Activated T-helper 17 cell treated with anti-CD3 and anti-CD28 coated beads, Interleukin-2, amount 50 U/mL, for 72 hours (primary cell): ENCODE measurements at places on chromosomes 1 and 21.

- ATAC-seq, result no peak
Measured at GRCh38 chr1:219352961-219353651, 179.4 kb downstream of the LYPLAL1 start.

DNA sequence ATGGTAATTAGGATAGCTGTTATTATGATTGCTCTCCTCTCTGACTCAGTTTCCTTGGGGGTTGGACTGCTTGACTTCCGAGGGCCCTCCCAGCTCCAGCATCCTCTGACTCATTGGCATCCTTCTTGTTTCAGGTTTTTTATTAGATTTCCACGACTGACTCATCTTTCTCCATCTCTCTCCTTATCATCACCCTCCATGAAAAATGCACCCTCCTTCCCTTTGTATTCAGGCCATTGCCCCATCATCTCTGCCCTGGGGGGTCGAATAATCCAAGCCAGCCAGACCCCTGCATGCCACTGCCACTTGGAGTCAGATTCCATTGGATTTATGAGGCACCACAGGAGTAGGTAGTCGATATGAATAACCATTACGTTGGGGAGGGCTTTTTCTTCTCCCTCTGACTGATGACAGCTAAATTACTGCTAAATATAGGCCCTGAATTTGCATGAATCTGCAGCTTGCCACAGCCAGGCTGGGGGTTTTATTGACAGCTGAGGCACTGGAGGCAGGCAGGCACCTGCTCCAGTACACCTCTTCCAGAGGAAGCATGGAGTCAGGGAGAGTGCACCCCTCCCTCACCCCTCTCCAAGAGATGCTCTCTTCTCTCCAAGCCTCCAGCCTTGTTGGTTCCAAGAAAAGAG, 91.7 kb downstream of the C1orf94 start:
- no peak for ATAC-seq

DNA sequence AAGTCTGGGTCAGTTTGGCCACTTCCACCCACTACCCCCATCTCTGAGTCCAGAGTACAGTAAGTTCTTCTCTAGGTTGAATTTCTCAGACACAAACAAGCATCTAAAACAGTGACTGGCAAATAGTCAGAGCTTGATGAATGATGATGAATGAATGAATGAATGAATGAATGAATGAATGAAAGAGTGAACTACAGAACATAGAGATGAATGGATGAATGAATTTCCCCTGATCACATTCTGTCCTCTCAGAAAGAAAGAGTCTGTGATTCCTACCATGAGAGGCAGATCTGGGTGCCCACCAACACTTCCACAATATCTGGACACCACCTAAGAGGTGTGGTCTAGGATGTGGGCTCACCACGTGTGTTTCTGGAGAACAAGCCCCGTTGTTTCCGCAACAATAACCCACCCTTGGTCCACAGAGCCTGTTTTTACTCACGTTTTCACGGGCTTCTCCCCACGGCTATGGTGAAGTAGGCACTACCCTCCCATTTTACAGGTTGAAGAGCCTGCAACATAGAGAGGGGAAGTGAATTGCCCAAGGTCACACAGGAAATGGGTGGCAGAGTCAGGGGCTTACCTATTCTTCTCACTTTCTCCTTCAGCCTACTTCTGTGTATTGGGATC, 40.2 kb upstream of the IFFO2 start:
- no peak for ATAC-seq

DNA sequence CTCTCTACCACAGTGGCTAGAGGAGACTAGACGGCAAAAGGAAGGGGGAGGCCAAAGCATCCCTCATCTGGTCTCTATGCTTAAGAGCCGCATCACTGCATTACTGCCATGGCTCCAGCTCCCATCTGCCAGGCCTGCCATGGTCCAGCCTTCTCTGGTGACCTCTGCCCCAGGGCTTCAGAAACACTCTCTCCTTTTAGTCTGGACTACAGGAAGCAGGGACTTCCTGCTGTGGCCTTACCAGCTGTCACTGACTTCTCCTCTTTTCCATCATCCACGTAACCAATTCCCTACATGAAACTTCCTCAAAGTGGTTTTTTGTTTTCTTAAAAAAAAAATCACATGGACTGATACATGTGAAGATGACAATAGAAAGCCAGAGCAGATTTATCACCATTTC, 323.1 kb upstream of the NFIA start:
- ATAC-seq, result no peak

DNA sequence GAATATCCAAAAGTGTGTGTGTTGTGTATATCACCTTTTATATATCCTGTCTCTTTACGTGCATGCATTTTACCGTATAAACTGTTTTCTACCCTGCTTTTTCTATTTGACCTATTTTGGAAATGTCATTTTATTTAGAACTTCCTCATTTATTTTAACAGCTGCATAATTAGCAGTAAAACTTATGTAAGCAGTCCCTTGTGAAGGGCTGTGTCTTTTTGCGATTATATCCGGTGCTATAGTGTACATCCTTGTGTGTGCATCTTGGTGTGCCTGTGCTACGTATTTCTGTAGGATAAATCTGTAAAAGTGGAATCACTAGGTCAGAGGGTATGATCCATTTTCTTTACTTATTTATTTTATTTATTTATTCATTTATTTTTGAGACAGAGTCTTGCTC, 7.2 kb downstream of the LGALS8 start:
- ATAC-seq, result no peak

GRCh38 chr1:154837034-154837671, 32.9 kb downstream of the KCNN3 start:
- no peak for ATAC-seq

DNA sequence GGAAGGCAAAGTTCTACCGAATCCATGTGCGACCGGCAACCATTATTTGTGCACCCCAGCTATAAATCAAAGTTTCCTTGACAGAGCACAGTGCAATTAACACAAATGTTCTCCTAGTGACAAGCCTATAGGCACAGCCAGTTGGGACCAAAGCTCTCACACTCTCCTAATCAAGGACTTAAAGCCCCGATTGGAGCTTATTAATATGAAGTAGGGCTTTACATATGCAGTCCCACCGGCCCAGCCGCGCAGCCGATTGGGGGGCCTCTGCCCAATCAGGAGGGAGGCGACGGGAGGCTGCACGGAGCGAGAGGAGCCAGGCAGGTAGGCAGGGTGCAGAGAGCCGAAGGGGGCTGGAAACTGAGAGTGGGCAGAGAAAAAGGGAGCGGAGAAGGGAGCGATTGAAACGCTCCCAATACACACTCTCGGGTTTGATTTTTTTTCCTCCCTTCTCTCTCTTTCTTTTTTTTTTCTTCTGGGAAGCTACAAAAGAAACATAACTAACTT, at the start of gene ESRRG:
ESRRG (minus strand) TSS at position 156 of the 507 bp plus-strand sequence; CDS start at position 26, 130 bp downstream.
- ATAC-seq, result no peak

DNA sequence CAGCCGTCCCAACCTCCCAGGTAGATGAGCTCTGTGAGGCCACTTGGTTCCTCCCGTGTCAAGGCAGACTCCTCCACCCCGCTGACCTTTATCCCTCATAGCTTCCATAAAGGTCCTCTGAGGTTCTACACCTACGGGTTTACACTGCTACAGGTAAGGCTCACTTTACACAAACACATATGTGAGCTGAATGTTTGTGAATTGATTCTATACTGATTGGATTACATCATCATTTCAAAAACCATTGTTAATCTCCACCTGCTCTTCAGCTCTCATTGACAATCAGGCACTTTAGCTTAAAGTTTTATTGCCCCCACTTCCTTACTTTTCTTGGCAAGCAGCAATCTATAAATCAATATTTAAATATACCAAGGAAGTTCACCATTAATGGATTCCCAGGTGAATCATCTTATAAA, 12.8 kb upstream of the RGS16 start:
- no peak for ATAC-seq

DNA sequence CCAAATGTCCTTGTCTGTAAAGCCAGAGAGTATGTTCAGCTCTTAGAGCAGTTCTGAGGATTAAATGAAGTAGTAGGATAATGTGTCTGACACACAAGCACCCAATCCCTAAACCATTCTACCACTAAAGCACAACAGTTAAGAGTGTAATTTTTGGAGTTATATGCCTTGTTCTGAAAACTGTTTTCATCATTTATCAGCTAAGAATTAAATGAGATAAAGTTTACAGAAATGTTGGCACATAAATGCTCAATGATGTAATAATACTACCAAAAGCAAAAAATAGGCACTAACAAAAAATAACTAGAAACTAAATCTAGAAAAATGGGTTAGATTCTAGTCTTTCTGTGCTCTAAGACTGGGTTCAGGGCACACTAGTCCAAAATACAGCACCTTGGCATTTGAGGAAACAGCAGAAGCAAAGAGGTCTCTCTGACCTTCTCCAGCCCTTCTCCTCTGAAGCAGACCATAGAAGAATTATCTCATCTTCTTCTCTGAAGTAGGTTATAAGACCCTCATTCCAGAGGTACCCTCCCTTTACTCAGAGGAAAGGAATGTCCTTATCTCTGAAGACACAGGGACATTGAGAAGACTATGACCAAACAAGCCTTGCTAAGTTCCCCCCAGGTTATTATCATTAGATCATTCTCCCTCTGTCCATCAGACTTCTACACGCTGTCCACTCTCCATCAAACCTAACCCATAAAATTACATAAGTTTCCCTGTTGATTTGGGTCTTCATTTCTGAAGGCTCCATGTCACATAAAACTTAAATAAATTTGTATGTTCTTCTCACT, 20.6 kb downstream of the ABL2 start:
- no peak for ATAC-seq

- peak; percentile 84 for ATAC-seq
Measured at GRCh38 chr1:91804546-91805023, 81.4 kb downstream of the TGFBR3 start.

DNA sequence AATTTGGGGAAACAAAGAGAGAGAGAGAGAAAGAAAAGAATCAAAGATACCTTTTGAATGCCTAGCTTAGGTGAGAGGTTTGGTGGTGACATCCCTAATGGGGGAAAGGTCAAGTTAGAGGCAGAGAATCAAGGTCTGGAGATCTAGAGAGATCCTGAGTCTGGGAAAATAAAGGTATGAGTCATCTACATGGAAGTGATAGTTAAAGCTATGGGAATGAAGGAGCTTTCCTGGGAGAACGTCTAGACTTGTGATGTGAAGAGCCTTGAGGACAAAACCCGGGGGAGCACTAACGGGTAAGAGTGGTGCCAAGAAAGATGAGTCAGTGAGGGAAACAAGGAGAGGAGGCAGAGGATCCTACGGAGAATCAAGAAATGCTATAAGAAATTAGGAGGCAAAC, 110.8 kb upstream of the RUNX1 start:
- ATAC-seq, result no peak

- ATAC-seq, result no peak
Measured at GRCh38 chr1:215660259-215660658, 93.2 kb downstream of the KCTD3 start.
